ENCODE measurements at places on chromosomes 4 and X. TPM values are rescaled to one million over a fixed set of nuclear protein-coding genes. Genes with fewer than 3 reads are reported as not detected.

The H2BW1 gene
- total RNA-seq: not detected

The NR0B1 gene
- total RNA-seq: not detected

The HDAC8 gene
- total RNA-seq: 14.6 TPM

The TRPC3 gene
- 3.9 TPM for total RNA-seq

The UFSP2 gene
- total RNA-seq: 25.7 TPM

The VCX3A gene
- total RNA-seq: not detected

The USP27X gene
- total RNA-seq: 1.2 TPM

The SLC26A1 gene
- total RNA-seq: not detected

The TMSB15B gene
- total RNA-seq: 9.1 TPM

The TMPRSS11D gene
- not detected for total RNA-seq

Data from bronchus fibroblast of lung (primary cell).